ENCODE measurements at places on chromosomes 1 and 21.

- no peak for DNase-seq
Observed at GRCh38 chr21:19322360-19322759, 918.8 kb upstream of the TMPRSS15 start.

- DNase-seq, result no peak
Observed at GRCh38 chr1:8430476-8430875, 112.6 kb downstream of the SLC45A1 start.

- no peak for DNase-seq
Observed at GRCh38 chr1:151841141-151841540, 1.5 kb upstream of the C2CD4D start.

- DNase-seq, result no peak
Observed at GRCh38 chr1:67390041-67390887, 39.9 kb downstream of the SERBP1 start.

DNA sequence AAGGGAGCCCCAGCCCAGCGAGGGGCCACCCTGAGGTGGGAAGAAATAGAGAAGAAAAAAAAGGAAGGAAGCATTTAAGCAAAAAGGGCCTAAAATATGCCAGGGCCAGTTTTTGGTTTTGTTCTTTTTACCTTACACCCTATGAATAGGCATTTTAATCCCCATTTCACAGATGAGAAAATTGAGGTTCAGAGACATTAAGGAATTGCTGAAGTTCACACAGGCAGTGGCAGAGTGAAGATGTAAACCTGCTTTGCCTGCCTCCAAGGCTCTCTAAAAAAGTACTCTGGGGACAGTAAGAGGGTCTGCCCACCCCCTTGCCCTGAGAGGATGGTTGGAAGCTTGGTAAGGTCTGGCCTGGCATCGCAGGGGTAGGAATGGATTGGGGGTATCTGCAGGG, 19.8 kb downstream of the RAP1GAP start:
- no peak for DNase-seq

DNA sequence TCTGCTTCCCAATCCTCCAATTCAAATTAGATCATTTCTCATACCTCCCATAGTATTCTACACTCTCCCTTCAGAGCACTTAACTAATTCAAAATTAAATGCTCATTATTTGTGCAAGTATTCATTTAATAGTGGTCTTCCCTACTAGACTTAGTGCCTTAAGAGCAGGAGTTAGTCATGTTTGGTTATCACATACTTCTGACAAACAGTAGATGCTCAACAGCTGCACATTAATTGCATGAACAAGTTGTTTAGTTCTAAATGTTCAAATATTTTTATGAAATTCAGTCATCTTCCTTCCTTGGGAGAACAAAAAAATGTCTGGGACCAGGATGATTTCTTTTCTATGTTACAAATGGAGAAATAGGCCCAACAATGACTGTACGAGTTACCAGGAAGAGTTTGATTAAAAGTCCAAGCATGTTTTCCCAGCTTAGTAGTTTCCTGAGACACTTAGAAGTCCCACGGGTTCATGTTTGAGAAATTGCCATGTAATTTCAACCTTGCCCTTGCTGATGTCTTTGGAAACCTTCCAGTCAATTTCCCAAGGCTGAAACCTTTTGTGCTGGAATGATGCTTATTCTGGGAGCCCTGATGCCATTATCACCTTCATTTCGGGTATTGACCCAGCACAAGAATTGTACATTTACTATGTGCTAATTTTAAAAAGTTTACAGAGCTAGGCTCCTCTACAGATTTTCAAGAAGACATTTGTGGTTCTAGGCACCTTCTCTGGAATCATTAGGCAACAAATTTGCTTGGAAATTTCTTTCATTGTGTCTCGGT, 437.9 kb upstream of the PLXNA2 start:
- DNase-seq, result no peak

- no peak for DNase-seq
Observed at GRCh38 chr1:29593601-29594382, 357.5 kb downstream of the PTPRU start.

DNA sequence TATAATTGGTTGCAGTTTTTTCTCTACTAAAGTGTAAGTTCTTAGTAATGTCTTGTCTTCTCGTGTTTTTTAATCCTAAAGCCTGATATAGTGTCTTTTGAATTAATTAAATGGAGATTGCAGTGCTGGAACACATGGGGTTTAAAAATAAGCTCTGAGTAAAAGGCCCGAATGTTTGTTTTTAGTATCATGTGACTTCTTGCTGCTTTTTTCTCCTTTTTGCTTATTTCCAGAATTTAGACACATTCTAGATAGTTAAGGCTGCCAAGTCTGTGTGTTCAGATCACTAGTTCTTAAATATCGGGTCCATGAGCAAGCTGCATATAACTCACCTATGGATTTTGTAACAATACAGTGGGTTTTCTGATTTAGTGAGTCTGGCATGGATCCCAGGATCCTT, 27.5 kb downstream of the KCTD3 start:
- no peak for DNase-seq

DNA sequence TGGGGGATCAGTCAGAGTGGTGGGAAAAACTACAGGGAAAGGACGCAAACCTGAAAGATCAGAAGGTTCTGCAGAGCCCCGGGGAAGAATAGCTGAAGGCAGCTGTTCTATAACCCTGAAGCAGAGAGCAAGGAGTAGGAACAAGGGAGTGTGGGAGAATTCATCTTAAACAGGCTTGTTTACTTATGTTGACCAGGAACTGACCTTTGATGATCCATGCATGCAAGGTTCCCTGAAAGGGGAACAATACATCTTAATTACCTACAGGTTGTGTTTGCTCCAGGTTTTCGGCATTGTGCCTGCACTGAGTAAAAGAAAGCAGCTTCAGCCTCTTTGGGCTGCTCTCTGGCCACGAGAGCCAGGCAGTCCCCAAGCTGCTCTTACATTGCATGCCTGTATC, 18.7 kb upstream of the FAM43B start:
- DNase-seq, result no peak

DNA sequence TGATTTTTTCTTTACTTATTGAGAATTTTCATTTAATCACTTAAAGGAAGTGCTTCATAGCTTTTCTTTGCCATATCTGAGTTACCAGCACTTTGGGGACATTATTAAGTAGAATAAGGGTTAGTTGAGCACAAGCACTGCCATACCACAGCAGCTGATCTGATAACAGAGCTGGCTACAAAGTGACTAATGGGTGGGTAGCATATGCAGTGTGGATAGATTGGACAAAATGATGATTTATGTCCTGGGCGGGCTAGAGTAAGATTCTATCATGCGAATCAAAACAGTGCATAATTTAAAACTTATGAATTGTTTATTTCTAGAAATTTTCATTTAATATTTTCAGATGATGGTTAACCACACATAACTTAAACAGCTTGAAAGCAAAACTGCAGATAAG, 102.2 kb upstream of the SNX7 start:
- no peak for DNase-seq

GRCh38 chr21:43853851-43854772, 10.9 kb upstream of the AGPAT3 start:
- DNase-seq, result no peak

GRCh38 chr1:152801333-152801732, 4.8 kb downstream of the LCE1D start:
- no peak for DNase-seq

DNA sequence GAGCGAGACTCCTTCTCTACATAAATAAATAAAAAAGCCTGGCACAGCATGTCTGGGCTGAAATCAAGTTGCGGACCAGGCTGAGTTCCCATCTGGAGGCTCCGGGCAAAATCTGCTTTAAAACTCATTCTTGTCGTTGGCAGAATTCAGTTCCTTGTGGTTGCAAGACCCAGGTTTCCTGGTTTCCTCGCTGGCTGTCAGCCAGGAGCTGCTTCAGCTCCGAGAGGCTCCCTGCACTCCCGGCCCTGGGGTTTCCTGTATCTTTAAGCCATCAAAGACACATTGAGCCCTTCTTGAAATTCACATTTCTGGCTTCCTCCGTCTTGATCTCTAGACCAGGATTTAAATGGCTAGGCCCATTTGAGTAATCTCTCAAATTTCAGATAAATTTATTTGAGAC, 20.6 kb upstream of the SCCPDH start:
- DNase-seq, result peak; percentile 38

- no peak for DNase-seq
Observed at GRCh38 chr1:6724517-6725141, 23.0 kb upstream of the DNAJC11 start.

All from left ventricle myocardium superior (tissue), 1 donor.